Stimulated activated CD8-positive, alpha-beta memory T cell treated with anti-CD3 and anti-CD28 coated beads, Interleukin-15, amount 100 ng/mL, for 48 hours (primary cell): ENCODE measurements at places on chromosomes 7 and 10.

- DNase-seq: no peak
Measured at GRCh38 chr7:34224281-34224680, 318.9 kb downstream of the BMPER start.

- no peak for DNase-seq
Measured at GRCh38 chr10:63922468-63923284, 401.5 kb downstream of the REEP3 start.

GRCh38 chr10:131031346-131031745 lies 280.2 kb downstream of the TCERG1L start:
- DNase-seq: no peak

DNA sequence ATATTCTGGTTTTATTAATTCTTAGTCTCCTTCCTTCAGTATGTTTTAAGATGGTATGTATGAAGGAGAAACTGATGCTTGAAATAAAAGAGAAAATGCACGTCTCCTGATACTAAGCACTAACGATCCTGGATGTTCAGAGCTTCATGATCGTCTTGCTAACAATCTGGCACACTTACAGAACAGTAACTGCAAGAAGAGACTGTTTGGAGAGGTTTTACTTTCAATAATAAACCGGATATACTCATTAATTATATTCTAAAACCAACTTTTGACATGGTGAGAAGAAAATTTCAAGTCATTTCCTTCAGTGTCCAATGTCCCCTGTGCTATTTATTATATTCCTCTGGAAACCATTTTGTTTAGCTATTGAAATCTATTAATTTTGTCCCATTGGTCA lies 251.0 kb downstream of the NXPH1 start:
- DNase-seq: no peak

GRCh38 chr7:100156331-100157068 lies 2.0 kb downstream of the TRAPPC14 start:
- no peak for DNase-seq

DNA sequence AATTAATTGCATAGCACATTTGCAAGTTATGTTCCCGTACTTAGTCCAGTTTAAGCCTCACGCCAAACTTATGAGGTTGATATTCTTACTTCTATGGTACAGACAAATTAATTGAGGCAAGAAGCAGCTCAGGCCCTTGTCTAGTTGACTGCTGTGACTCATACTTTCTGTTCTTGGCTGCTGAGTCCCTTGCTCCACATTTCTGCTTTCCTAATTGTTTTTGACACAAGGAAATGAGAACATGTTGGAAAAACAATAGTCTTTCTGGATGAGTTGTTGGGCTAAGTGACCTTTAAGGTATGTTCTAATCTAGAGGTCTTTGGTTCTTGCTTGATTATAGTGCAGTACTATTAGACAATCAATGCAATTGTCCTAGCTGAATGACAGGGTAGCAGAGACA lies 331.8 kb downstream of the NRG3 start:
- DNase-seq: no peak

- DNase-seq: no peak
Measured at GRCh38 chr10:3961082-3961481, 176.1 kb upstream of the KLF6 start.

GRCh38 chr10:113476191-113476590 lies 76.7 kb upstream of the HABP2 start:
- no peak for DNase-seq

GRCh38 chr7:34758111-34758601 lies 100.1 kb downstream of the NPSR1 start:
- DNase-seq: no peak

DNA sequence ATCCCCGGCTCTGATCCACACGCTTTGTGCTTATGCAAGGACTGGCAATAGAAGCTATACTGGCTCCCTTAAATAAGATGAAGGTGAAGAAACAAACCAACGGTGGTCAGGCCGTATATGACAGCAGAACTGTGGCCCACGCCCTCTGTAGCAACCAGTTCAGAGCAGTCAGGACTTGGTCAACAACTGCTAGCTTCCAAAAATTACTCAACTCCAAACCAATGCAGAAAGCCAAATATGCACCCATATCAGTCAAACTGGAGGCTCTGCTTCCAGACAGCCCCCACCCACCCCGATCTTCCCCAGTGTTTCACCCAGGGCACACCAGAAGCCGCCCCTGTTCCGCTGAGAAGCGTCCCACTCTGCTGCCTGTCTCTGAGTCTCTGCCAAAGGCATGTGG lies 222.3 kb upstream of the MGMT start:
- DNase-seq: no peak
